Aorta (tissue), 5 donors: ENCODE measurements at places on chromosomes 12 and 14.

DNA sequence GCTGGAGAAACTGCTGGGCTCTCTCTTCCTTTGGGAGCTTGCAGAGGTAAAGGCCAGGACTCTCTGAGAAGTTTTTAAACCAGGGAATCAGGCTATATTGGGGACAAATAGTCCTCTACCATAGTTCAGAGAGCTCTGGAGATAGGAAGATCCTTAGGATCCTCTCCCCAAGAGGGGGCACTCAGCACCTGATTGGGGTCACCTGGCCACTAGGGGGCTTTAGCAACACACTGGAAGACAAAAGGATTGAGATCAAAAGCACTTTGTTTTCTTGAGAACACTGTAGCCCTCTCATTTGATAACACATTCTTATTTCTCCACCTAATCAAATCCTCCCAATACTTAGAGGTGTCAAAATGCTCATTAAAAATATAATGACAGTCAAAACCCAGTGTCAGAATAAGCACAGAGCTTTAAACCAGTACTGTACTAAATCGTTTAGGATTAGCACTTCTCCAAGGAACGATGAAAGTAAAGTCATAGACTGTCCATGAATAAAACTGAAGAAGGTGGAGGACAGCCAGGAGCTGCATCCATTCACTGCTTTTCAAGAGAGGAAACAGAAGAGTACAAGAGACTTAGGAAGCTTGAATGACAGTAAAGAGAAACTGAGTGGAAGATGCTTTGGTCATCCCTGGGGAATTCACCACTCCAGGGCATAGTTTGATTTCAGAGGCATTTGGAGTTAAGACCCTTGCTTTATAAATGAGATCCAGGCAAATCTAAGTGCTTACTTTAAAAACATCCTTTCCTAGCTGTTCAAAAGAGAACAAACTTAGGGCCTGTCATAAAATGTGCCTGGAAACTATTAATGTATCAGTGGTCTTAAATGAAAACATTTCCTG, 26.5 kb downstream of the BMP4 start:
- DNase-seq, result no peak

DNA sequence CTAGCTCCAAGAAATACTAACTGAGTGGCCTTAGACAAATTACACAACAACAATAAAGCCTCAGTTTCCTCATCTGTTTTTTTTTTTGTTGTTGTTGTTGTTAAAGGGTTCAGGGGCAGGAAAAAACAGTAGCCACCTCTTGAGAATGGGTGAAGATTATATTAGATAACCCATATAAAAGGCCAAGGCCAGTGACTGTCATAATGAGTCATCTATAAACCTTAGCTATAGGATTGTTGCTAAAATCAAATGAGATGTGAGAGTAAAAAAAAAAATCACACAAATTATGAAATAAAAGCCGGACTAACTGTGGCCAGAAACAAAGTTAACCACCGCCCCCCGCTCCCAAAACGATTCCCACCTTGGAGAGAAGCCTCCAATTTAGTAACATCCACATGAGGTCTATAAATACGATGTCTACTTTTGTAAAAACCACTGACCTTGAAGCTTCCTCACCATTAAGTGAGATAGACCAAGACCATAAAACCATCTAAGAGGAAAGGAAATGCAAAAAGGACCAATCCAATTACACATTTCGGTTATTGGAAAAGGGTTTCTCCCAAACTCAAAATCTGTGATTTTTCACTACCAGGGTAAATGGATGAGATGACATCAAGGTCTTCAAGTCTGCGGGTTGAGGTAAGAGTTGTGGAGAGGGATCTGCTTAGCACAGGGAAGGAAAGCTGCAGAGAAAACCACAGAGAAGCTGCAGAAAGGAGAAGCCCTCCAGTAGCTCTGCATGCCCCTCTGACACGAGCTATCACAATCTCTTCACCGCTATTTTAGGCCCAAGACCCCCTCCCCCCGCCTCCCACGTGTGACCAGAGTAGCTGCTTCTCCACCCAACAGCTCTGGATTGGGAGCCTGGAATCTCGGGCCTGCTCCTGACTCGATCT, 1.0 kb downstream of the NAA25 start:
- no peak for DNase-seq

DNA sequence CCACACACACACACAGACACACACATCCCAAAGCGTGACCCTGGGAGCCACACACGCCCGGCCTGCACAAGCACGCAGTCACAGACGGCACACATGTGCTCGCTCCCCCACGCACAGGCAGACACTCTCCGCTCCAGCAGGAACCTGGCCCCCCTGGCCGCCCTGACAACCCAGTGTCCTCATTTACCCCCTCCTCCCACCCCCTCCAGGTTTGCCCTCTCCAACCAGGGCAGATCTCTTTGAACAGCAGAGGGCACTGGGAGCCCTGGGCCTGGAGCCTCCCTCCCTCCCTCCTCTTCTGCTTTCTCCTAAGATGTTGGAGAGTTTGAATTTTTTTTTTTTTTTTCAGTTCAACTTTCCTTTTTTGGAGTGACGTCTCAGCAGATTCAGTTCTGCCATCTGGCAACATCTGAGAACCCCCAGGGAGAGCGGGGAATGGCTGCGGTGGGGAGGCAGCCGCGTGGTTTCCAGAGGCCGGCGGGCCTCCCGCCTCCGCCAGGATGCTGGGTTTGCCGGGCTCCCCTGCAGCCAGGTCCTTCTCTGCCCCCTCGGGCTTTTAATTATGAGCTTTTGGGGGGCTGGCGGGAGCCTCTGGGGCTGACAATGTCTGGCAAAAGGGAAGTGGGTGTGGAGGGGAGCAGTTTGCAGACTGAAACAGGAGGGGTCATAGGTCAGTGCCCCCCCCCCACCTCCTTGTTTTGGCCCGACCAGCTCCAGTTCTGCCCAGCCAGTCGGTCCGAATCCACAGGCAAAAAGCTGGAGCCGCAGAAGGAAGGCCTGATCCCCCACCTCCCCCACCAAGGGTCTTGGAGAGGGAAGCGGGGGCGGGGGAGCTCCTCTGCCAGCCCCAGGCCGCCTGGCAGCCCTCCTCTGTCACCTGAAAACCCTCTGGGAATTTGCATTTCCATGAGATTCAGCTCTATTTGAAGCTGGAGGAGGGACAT, 1.3 kb upstream of the NCOR2 start:
- peak; percentile 91 for DNase-seq

DNA sequence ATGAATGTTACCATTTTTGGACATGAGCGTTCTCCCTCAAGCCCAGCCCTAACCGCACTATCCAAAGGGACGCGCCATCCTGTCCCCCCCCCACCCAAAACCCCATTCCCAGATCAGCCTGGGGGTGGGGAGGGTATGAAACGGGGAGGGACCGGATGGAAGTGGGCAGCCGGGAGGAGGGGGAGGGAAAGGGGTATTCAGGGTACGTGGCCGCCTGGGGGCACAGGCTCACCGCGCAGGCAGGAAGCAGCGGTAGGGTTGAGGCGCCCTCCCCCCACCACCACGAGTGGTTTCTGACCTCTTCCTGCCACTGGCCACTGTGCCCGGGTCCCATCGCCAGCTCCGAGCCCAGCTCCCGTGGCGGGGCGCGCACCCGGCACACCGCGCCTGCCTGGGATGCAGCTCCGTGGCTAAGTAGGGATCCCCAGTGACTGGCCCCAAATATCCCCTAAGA, 1.4 kb downstream of the ACTN1 start:
- peak; percentile 94 for DNase-seq

DNA sequence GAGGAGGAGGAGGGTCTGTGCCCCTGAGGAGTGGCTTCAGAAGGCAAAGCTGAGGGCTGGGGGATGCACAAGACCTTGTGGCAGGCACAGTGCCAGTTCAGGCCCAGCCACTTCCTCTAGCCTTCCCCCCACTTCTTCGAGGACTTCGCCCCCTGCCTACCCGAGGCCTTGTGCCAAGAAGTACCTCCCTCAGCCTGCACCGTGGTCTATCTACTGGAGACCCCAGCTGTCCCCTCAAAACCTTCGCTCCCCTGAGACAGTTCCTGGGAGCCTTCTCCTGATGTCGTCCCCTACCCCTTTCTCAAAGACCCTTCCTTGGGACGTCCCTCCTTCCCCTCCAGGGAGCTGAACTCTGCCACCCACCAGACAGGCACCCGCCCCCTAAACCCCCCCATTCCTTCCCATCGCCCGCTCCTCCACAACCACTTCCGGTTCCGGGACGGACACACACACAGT, 604 bp downstream of the ZNF384 start:
- DNase-seq, result peak; percentile 81

DNA sequence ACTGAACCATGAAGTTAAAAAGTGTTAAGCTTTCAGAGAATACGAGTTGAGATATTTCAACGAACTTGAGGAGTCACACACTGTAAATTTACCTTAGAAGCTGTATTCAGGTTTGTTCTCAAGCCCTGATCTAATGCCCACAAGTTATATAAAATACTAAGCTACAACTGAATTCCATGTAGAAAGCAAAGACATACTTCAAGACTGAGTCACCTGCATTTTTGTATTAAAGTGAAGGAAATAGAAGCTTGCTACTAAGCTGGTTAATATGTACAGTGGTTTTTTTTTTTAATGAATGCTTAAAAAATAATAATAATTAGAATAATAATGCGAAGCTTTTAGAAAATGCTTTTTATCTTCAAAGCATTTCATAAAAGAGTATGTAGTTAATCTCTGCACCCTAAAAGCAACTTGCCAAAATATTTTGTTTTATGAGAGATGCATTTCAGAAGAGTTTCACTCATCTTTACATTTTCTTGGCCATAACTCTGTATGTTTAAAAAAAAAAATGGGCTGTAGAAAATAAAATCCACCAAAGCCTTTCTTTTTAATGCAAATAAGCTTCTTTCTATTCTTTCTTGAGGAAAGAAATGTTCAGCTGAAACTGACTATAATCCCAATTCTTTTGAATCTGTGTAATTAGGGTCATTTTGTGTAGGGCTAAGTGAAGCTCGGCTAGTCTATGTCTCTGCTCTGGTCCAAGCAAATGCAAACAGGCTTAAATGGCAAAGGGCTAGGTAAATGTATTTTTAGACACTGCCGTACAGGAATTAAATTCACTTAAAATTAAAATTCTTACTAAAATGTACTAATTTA, 1047.5 kb upstream of the FLRT2 start:
- no peak for DNase-seq

DNA sequence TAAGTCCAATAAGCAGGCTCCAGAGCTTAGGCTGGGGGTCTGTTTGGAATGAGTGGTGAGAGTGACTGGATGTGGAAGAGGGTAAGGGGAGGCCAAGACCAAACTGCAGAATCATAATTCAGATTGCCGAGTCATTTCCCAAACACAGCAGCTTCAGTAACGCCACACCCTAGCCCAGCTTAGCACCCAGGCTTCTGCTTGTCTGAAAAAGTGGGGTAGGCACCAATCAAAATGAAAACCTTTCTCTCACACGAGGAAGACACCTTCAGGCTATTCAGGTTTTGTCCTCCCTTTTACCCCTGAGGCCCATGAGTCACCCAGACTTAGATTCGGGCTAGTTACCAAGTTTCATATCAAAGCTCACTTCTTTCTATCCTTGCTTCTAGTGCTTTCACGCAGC, 306.1 kb downstream of the DAD1 start:
- DNase-seq, result no peak

- DNase-seq, result no peak
These were observed 84.8 kb upstream of the KITLG start for GRCh38 chr12:88665071-88665470.

GRCh38 chr12:60070552-60070951, 474.7 kb downstream of the SLC16A7 start:
- DNase-seq, result no peak

DNA sequence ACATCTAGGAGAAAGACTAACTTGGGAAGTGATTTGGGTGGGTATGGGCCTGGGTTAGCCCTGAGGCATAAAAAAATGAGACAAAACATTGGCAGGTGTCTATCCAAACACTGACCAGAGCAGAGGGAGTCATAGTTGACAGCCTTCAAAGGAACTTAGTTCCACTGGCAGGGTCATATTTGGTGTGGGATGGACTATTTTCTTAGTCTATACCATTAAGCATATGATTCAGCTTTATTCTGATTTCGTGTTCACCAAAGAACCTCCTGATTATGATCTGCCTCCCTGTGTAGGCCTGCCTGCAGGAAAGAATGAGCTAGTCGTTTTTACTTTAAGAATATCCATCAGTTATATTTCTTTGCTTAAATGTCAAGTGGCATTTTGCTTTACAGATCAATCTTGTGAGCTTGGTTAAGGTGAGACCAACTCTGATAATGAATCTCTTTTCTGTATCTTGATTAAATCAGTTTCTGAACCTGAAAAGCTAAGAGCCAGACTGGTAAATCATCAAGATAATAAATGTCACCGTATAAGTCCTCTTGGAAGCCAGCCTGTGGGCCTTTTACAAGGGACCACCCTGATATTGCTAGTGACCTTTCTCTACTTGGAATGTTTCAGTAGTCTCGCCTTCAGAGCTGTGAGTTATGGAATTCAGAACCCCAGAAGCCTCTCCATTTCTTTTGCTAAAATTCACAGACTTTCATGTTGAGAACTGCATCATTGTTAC, 182.9 kb downstream of the MON2 start:
- no peak for DNase-seq

- DNase-seq, result no peak
These were observed 7.8 kb downstream of the HCFC2 start for GRCh38 chr12:104072099-104072498.

GRCh38 chr14:22213120-22213519, 375.9 kb downstream of the DAD1 start:
- DNase-seq, result no peak

DNA sequence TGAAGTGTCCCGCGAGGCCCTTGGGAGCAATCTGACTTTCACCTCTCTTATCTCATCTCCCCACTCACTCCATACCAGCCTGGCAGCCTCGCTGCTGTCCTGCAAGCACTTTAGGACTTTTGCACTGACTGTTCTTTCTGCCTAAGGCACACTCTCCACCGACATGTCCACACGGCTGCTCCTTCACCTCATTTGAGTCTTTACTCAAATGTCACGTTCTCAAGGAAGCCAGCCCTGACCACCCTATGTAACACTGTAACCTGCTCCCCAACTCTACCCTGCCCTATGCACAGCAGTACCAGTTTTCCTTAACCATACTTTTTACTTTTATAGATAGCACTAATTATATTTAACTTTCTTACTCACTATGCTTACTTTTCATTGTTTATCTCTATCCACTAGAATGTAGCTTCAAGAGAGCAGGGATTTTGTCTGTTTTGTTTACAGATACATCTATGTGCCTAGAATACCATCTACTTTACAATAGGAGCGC, 32.0 kb downstream of the PRKD1 start:
- DNase-seq, result no peak

DNA sequence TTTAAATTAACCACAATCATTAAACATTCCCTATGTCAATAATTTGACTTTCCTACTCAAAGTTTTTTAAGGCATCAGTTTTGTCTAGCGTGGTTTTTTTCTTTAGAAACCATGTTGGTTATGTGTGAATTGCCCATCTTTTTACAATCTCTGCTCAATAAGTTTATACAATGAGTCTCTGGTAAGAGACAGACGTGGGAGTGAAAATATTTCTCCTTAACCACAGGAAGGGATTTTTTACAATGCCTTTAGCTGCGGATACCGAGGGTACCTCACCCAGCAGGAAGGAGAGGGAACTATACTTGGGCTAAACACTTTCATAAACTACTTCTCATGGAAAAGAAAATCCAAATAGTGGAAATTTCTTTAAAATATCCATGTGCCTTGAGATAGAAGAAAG, 191.4 kb upstream of the BCL2L14 start:
- DNase-seq, result no peak
